ENCODE measurements at places on chromosomes 2 and 18.

- no peak for DNase-seq
Measured at GRCh38 chr2:121128741-121129659, 156.0 kb downstream of the TFCP2L1 start.

- no peak for DNase-seq
Measured at GRCh38 chr2:216375286-216375685, 3.0 kb upstream of the MARCHF4 start.

GRCh38 chr2:160993654-160994061 lies 166.6 kb upstream of the TANK start:
- no peak for DNase-seq

GRCh38 chr2:26017464-26018183 lies 16.3 kb upstream of the RAB10 start:
- DNase-seq = no peak

GRCh38 chr2:137056704-137057103 lies 291.4 kb downstream of the THSD7B start:
- no peak for DNase-seq

DNA sequence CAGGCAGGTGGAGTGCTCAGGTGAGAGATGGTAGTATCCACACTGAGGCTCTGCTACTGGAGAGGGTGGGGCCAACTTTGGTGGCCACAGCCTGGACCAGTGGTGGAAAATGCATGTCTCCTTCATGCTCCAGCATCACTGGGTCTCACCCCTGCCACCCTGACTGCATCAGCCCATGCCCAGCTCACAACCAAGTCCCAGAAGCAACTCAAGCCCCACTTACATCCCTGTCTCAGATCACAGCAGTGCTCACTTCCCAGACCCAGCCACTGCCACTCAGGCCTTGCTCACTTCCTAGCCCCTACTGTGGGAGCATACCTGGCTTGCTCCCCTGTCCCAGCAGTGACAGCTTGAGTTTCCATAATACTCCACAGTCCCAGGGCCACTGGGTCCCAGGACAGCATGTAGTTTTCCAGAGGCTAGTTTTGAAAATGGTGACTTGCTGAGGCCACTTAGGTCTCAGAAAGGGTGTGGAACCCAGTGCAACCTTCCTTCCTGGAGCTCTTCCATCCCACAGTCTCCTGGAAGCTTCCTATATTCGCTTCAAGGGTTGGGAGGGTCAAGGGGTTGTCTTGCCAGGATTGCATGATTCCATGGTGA lies 58.8 kb downstream of the GPC1 start:
- DNase-seq = no peak

GRCh38 chr2:159108181-159108893 lies 139.9 kb downstream of the TANC1 start:
- no peak for DNase-seq

Data from activated T-helper 1 cell treated with anti-CD3 and anti-CD28 coated beads, Interleukin-2, amount 50 U/mL, for 16 hours (primary cell).